Adrenal gland (tissue), 19 donors: ENCODE measurements at places on chromosomes 2 and 18. TPM values are rescaled to one million over a fixed set of nuclear protein-coding genes. Genes with fewer than 3 reads are reported as not detected.
A peak's percentile ranks its signal among the peaks of the same experiment; 100 is the strongest.

DNA sequence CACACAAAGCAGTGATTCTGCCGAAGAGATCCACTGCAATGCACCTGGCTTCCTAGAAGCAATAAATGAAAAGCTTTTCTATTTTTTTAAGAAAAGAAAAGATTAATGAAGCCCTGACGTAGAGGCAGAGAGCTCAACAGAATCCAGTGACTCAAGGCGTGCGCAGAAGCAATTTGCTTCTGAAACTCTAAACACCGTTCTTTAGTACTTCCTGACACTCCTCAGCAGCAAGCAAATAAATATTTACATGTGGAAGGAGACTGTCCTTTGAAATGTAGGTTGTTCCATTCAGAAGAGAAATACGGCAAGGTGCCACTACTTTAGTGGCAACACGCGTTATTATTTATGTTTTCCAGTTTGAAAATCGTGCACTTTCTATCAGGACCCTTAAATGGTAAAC lies 126.2 kb upstream of the ZNF516 start:
- peaks cover 30% of the 10 kb centered on the region for H3K4me1 ChIP-seq
- H3K4me3 ChIP-seq: peak overlapping the region; percentile 44
- H3K36me3 ChIP-seq: no peaks in the 10 kb centered on the region
- H3K27ac ChIP-seq: peak overlapping the region; percentile 95
- no peaks in the 10 kb centered on the region for H3K27me3 ChIP-seq
- DNase-seq: no peak

DNA sequence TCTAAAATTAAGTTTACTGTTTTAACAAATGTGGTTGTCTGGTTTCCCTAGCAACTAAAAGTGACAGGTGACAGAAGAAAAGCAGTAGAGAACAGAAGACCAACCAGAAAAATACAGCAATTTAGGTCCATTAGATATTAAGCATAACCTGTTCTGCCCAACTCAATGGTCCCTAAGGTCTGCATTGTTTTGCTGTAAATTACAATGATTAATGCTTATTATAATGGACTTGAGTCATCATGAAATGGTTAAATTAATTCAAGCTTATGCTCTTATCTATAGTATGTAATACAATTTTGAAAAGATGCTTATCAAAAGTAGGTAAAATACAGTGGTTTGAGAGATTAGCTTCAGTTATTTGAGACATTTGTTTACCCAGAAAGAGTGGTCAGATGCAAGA lies 378.0 kb downstream of the GRB14 start:
- H3K36me3 ChIP-seq: no peaks in the 10 kb centered on the region
- H3K4me3 ChIP-seq: no peak overlapping the region
- no peaks in the 10 kb centered on the region for H3K4me1 ChIP-seq

DNA sequence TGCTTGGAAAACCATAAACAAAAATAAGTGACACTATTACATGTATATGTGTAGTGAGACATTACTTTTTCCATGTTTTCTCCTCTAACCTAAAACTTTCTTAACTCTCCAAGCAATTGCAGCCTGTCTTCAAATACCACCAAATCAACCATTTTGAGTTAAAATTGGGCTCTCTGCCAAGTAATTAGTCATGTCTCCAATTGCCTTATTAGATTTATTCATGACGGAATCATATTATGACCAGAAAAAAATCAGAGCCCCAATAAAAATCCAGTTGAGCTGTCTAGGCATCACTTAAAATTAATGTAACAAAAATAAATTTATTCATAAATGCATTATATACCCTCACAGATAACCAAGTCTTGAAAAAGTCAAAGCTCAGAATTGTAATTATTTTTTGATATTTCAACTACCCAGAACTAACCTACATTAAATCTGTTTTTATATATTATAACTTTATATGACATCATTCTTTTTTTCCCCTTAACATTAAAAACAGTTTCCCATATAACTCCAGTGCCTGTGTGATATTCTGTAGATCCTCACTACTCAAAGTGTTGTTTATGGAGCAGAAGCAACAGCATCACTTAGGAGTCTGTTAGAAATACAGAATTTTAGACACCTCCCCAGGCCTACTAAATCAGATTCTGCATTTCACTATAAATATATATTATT lies 157.0 kb downstream of the ERBB4 start:
- H3K4me3 ChIP-seq: no peak overlapping the region
- H3K27me3 ChIP-seq: no peaks in the 10 kb centered on the region
- H3K36me3 ChIP-seq: no peaks in the 10 kb centered on the region
- no peak for DNase-seq
- no peaks in the 10 kb centered on the region for H3K4me1 ChIP-seq

DNA sequence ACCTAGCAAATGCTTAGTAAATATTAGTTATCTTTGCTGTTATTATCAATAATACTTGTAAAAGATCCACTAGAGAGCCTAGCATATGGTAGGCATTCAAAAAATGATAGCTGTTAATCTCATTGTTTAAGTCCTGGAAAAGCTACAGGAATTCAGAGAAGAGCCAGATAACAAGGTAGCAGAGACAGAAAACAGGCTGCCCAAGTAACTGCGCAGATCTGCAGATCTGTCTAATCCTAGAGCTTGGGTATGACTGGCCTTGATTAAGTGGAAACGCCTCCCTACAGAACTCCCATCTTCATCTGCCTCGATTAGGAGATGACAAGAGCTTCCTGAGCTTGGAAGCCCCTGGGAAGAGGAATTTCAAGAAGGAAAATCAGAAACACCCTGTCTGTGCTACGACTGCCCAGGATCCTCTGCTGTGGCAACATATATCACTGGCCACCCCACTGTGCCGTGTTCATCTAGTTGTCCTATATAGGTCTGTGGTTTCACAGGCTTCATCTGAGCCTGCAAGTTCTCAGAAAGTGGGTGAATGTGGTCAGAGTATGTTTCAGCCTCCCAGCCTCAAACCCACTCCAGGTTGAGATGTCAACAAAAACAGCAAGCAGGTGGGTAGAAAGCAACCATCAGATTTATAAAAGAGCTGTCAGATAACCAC lies 151.5 kb upstream of the PKDCC start:
- no peaks in the 10 kb centered on the region for H3K27me3 ChIP-seq
- H3K36me3 ChIP-seq: no peaks in the 10 kb centered on the region
- H3K4me1 ChIP-seq: no peaks in the 10 kb centered on the region
- no peak overlapping the region for H3K4me3 ChIP-seq
- H3K27ac ChIP-seq: no peak overlapping the region
- DNase-seq: no peak

- no peaks in the 10 kb centered on the region for H3K27me3 ChIP-seq
- no peak for DNase-seq
- H3K4me3 ChIP-seq: no peak overlapping the region
- peaks cover 4% of the 10 kb centered on the region for H3K4me1 ChIP-seq
- no peak overlapping the region for H3K27ac ChIP-seq
Observed at GRCh38 chr2:195561116-195561921, 95.7 kb upstream of the SLC39A10 start.

GRCh38 chr2:65885266-65885665 lies 452.9 kb upstream of the SPRED2 start:
- no peak for DNase-seq
- H3K4me3 ChIP-seq: no peak overlapping the region
- H3K4me1 ChIP-seq: no peaks in the 10 kb centered on the region
- no peaks in the 10 kb centered on the region for H3K36me3 ChIP-seq

DNA sequence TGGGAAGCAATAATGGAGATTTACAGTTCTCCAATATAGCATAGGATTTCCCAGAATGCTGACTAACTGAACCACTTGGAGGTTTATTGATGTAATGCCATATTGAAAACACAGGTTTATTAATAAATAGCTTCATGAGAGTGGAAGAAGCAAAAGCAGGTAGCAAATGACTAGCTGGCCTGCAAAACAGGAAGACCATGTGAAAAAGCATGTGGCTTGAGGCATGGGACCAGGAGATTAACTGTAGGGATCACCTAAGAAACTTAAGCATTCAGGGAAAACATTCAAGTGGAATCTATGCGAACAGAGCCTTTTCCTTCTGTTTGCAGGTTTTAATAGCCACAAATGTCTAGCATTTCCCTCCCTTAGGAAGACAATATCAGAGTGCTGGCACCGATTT lies 679.7 kb downstream of the ZEB2 start:
- H3K27me3 ChIP-seq: no peaks in the 10 kb centered on the region
- DNase-seq: no peak
- H3K4me1 ChIP-seq: no peaks in the 10 kb centered on the region

- H3K36me3 ChIP-seq: no peaks in the 10 kb centered on the region
- H3K27ac ChIP-seq: no peak overlapping the region
- no peak for DNase-seq
- peaks cover 13% of the 10 kb centered on the region for H3K27me3 ChIP-seq
- H3K4me3 ChIP-seq: no peak overlapping the region
Observed at GRCh38 chr2:129922571-129923264, 56.7 kb upstream of the RAB6C start.

GRCh38 chr2:239904496-239904895 lies 120.6 kb downstream of the NDUFA10 start:
- no peaks in the 10 kb centered on the region for H3K4me1 ChIP-seq
- H3K4me3 ChIP-seq: no peak overlapping the region
- DNase-seq: no peak
- H3K36me3 ChIP-seq: no peaks in the 10 kb centered on the region
- no peak overlapping the region for H3K27ac ChIP-seq

GRCh38 chr2:212005085-212005671 lies 533.4 kb downstream of the ERBB4 start:
- DNase-seq: no peak
- no peaks in the 10 kb centered on the region for H3K4me1 ChIP-seq
- H3K36me3 ChIP-seq: no peaks in the 10 kb centered on the region
- no peak overlapping the region for H3K27ac ChIP-seq
- H3K4me3 ChIP-seq: no peak overlapping the region

GRCh38 chr2:215969131-215969841 lies 44.1 kb downstream of the MREG start:
- peaks cover 4% of the 10 kb centered on the region for H3K4me1 ChIP-seq
- no peaks in the 10 kb centered on the region for H3K27me3 ChIP-seq
- H3K36me3 ChIP-seq: no peaks in the 10 kb centered on the region
- H3K4me3 ChIP-seq: no peak overlapping the region

DNA sequence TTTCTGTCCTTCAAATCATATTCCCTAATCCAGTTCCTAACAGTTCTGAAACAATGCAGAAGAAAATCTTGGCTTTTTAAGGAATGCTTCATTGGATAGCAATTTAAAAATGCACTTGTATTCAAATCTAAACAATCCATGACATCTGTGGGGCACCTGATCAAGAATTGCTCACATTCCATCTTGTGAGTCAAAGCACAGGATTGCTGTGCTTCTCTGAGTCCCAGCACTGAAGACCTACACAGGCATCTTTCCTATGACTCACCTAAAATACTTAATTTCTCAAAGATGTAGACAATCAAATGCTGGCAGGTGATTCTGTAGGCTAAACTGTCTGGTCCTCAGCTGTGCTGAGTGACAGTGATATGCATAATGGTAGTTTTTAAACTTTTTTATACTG lies 10.1 kb upstream of the ATP8B1 start:
- DNase-seq: no peak
- H3K36me3 ChIP-seq: no peaks in the 10 kb centered on the region
- H3K4me3 ChIP-seq: no peak overlapping the region
- peaks cover 17% of the 10 kb centered on the region for H3K4me1 ChIP-seq

DNA sequence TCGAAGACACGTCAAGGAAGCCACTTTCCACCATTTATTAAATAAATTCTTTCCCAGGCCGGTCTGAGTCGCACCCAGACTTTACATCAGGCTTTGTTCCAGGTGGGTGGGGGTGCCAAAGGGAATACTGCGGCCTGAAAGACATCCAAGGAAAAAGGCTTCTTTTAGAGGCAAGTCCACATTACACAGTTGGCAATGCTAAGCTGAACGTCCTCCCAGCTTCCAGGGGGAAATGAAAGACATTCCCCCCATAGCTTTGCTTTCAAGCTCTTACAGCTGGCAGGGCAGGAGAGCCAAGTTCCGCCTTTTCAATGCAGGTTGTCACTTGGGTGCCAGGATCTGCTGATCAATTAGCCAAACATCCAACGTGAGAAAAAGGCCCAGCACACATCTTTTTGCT lies 36.5 kb upstream of the PTPN4 start:
- no peak for DNase-seq
- no peak overlapping the region for H3K27ac ChIP-seq
- no peak overlapping the region for H3K4me3 ChIP-seq
- no peaks in the 10 kb centered on the region for H3K4me1 ChIP-seq

- no peak overlapping the region for H3K4me3 ChIP-seq
- H3K27ac ChIP-seq: no peak overlapping the region
- no peaks in the 10 kb centered on the region for H3K4me1 ChIP-seq
- DNase-seq: no peak
Observed at GRCh38 chr2:111896576-111896975, 1.8 kb upstream of the MERTK start.

GRCh38 chr2:205259121-205259520 lies 423.2 kb upstream of the NRP2 start:
- H3K36me3 ChIP-seq: no peaks in the 10 kb centered on the region
- H3K4me3 ChIP-seq: no peak overlapping the region
- no peaks in the 10 kb centered on the region for H3K4me1 ChIP-seq
- H3K27ac ChIP-seq: no peak overlapping the region

DNA sequence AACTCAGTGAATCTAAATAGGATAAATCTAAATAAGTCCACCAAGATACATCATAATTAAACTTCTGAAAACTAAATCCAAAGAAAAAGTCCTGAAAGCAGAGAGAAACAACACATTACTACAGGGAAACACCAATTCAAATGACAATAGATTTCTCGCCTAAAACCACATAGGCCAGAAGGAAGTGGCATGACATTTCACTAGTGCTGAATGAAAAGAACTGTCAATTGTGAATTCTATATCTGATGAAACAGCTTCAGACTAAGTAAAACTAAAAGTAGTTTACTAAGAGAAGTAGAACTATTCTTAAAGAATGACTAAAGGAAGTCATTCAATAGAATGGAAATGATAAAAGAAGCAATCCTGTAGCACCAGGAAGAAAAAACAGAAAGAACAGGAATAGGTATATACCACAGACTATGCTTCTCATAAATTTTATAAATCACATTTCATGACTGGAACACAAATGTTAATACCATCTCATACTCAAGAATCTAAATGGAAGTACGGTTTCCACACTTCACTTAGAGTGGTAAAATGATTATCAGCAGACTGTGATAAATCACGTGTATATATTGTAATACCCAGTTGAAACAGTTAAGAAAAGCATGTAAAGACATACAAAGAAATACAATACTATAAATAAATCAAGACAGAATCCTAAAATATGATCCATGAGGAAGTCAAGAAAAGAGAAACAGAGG lies 46.4 kb downstream of the ASXL2 start:
- H3K36me3 ChIP-seq: no peaks in the 10 kb centered on the region
- no peak overlapping the region for H3K27ac ChIP-seq
- H3K27me3 ChIP-seq: no peaks in the 10 kb centered on the region
- H3K4me1 ChIP-seq: peaks cover 5% of the 10 kb centered on the region

GRCh38 chr2:195162918-195163317 lies 494.1 kb upstream of the SLC39A10 start:
- no peaks in the 10 kb centered on the region for H3K36me3 ChIP-seq
- no peaks in the 10 kb centered on the region for H3K4me1 ChIP-seq
- H3K4me3 ChIP-seq: no peak overlapping the region
- H3K27ac ChIP-seq: no peak overlapping the region

The SELENOI gene
- 3.2 TPM for polyA plus RNA-seq

The CYP27A1 gene
- 45.8 TPM for polyA plus RNA-seq

The QPCT gene
- polyA plus RNA-seq: 180 TPM

The NDUFV2 gene
- polyA plus RNA-seq: 569 TPM

The AQP12B gene
- not detected for polyA plus RNA-seq

The MFSD6 gene
- 23.2 TPM for polyA plus RNA-seq

The MOCOS gene
- 7.6 TPM for polyA plus RNA-seq

The TPO gene
- polyA plus RNA-seq: not detected

The DLGAP1 gene
- 4.4 TPM for polyA plus RNA-seq
